ENCODE measurements at places on chromosomes 7 and 10. TPM values are rescaled to one million over a fixed set of nuclear protein-coding genes. Genes with fewer than 3 reads are reported as not detected.

TEX36 gene
- polyA plus RNA-seq: not detected

KIF11 gene
- 0.32 TPM for polyA plus RNA-seq

PNLIP gene
- polyA plus RNA-seq: not detected

BAG3 gene
- polyA plus RNA-seq: 0.61 TPM

ZNF487 gene
- polyA plus RNA-seq: 6.2 TPM

MKI67 gene
- polyA plus RNA-seq: 0.16 TPM

ANXA8 gene
- not detected for polyA plus RNA-seq

CHRM2 gene
- 0.05 TPM for polyA plus RNA-seq

FAM25C gene
- not detected for polyA plus RNA-seq

LEP gene
- not detected for polyA plus RNA-seq

AMPH gene
- polyA plus RNA-seq: 34.7 TPM

ITPRID1 gene
- not detected for polyA plus RNA-seq

RPEL1 gene
- not detected for polyA plus RNA-seq

DAGLB gene
- polyA plus RNA-seq: 32.3 TPM

Data from neural cell (in vitro differentiated cells).